ENCODE measurements at places on chromosomes 7 and 10.

DNA sequence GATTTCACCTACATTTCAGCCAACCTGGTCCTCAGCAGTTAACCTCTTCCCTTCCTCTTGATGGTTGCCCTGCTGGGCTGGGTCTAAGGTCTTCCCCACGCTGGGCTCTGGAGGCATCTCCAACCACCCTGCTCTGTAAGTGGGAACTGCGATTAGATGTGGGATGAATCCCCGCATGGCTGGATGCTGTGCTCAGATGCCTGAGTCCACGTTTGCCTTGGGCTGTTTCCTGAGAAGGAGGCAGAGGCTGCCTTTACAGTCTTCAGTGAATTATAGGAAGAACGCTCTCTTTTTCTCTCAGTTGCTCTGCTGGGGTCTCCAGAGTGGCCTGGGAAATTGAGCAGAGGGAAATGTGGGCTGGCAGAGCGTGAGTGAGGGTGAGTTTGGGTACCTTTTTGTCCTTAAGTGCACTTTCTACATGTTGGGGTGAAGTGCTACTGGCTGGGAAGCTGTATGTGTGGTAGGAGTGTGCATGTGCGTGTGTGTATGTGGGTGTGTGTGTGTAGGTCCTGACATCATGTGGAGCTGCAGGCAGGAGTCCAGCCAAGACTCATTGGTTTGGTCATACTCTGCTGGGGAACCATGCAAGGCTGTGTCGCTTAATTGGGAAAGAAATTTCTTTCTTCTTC lies 1.5 kb downstream of the GIMAP8 start:
- peaks cover 3% of the 10 kb centered on the region for H3K36me3 ChIP-seq
- H3K4me1 ChIP-seq = peaks cover 6% of the 10 kb centered on the region
- H3K4me3 ChIP-seq = no peak overlapping the region
- H3K27ac ChIP-seq = no peak overlapping the region
- no peak for DNase-seq

DNA sequence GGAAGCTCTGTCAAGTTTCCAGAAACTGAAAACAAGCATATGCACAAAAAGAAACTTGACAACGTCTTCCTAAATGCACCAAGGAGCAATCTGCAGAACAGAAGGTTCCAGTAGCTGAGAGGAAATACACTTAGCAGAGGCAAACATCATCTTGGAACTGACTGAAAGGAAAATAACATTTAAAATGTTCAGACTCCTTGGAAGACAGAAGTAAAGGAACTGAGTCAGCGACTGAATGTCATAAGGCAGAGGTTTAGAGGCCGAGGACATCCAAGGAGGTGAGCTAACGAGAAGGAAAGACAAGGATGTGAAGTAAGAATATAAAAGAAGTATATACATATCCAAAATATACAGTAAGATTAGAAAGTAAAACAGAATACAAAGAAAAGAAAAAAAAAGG lies 24.1 kb downstream of the SEMA3D start:
- no peak for DNase-seq

DNA sequence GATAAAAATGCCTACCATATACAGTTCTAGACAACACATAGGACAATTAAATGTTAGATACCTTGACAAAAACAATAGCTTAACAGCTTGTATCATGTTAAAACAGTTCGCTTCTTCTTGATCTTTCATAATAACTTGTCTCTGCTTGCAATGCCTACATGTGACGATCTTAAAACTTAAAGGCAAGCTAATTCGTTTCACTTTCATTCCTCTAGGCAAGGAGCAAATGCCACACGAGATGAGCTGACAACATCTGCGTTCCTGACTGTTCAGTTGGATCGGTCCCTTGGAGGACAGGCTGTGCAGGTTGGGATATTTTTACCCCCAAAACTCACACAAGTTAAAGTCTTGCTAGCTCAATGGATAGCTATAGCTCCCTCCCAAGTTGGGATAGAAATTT lies 51.6 kb upstream of the ARL4A start:
- no peak overlapping the region for H3K27ac ChIP-seq
- no peak overlapping the region for H3K4me3 ChIP-seq
- H3K36me3 ChIP-seq = no peaks in the 10 kb centered on the region
- peaks cover 3% of the 10 kb centered on the region for H3K4me1 ChIP-seq

DNA sequence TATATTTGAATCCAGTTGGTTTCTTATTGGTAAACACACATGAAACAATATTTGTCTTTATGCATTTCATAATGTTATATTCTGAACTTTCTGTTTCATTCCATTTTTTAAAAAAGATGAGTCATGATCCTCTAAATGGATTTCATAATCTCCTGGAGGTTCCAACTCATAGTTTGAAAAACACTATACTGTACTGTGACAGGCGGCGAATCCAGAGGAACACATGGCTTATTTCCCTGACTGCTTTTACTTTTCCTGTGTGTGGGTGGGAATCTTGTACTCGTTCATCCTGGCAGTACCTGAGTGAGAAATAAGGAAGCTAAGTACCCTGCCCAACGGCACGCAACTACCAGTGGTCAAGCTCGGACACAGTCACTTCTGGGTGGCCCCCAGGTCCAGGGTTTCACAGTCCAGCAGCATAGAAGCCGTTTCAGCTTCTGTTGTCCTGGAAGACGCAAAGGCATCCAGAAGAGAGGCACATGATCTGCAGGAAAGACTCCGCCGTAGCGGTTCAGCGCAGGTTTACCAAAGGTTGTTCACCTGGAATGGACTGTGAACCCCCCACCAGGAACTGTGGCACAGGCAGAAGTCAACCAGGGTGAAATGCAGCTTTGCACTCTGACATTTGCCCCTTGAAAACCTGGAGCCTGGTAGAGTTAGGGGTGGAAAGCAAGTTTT lies 117.7 kb downstream of the CCNY start:
- DNase-seq = no peak
- no peaks in the 10 kb centered on the region for H3K36me3 ChIP-seq
- no peak overlapping the region for H3K4me3 ChIP-seq
- no peaks in the 10 kb centered on the region for H3K27me3 ChIP-seq
- peaks cover 74% of the 10 kb centered on the region for H3K4me1 ChIP-seq

DNA sequence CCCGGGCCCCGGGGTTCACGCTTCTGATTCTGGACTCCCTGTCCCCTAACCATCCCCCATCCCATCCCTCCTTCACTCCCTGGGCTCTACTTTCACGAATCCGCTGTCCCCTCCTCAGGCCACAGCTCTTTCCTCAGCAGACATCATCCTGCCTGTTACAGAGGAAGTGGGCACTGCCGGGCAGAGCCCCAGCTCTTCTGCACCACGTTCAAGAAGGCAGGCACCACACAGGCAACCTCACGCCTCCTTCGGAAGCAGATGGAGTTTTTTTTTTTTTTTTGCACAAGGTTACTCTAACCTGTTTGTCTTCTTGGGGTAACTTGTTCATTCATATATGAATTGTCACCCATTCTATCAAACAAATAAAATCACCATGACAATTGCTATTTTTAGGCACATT lies 17.9 kb upstream of the ZNF32 start:
- peaks cover 5% of the 10 kb centered on the region for H3K27me3 ChIP-seq
- H3K4me1 ChIP-seq = peaks cover 2% of the 10 kb centered on the region
- DNase-seq = no peak
- H3K27ac ChIP-seq = no peak overlapping the region
- H3K4me3 ChIP-seq = no peak overlapping the region

GRCh38 chr7:40299097-40299496 lies 164.3 kb downstream of the SUGCT start:
- H3K27ac ChIP-seq = peak overlapping the region; percentile 85
- no peak overlapping the region for H3K4me3 ChIP-seq
- DNase-seq = no peak
- no peaks in the 10 kb centered on the region for H3K27me3 ChIP-seq
- H3K4me1 ChIP-seq = peaks cover 79% of the 10 kb centered on the region

GRCh38 chr7:20362574-20363253 lies 32.0 kb downstream of the ITGB8 start:
- no peak for DNase-seq
- no peak overlapping the region for H3K27ac ChIP-seq
- no peaks in the 10 kb centered on the region for H3K27me3 ChIP-seq
- H3K4me3 ChIP-seq = no peak overlapping the region
- peaks cover 10% of the 10 kb centered on the region for H3K4me1 ChIP-seq
- no peaks in the 10 kb centered on the region for H3K36me3 ChIP-seq

DNA sequence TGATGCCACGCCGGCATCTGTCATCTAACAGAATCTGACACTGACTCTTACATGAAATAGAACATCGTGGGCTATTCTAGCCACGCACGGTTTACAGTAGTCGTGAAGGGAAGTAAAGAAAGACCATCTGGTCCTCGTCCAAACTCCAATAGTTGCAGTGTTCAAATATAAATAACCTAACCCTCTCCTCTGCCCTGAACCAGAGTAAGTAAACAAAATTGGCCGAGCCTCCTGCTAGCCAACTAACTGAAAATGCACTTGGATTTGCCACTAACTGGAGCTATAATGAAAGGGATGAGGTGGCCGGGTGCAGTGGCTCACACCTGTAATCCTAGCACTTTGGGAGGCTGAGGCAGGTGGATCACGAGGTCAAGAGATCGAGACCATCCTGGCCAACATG lies 29.5 kb upstream of the ZC3HAV1L start:
- peaks cover 23% of the 10 kb centered on the region for H3K36me3 ChIP-seq
- H3K27me3 ChIP-seq = no peaks in the 10 kb centered on the region
- peaks cover 5% of the 10 kb centered on the region for H3K4me1 ChIP-seq
- H3K27ac ChIP-seq = no peak overlapping the region

DNA sequence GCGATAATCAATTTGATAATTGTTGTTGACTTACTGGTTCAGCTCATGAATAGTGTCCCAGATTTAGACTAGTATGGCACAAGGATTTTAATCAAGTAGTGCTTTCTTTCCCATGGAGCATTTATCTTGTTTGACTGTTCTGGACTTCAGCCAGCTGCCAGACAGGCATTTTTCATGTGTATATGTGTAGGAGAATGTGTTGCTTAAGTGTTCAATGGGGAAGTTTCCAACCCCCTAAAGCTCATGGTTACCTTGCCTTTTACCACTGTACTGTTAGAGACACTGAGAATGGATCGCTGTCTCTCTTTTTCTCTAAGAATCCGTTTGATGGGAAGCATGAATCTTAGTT lies 103.9 kb downstream of the LRRC4 start:
- peaks cover 18% of the 10 kb centered on the region for H3K36me3 ChIP-seq
- no peak overlapping the region for H3K27ac ChIP-seq
- no peaks in the 10 kb centered on the region for H3K27me3 ChIP-seq
- H3K4me1 ChIP-seq = peaks cover 34% of the 10 kb centered on the region

Measured in chondrocyte (in vitro differentiated cells).